ENCODE measurements at places on chromosomes 1 and 21.
A peak's percentile ranks its signal among the peaks of the same experiment; 100 is the strongest.

GRCh38 chr1:15153184-15153841 lies at the start of gene TMEM51:
Gene TMEM51 (plus strand): TSS chr1:15153747. CDS start chr1:15215088, 61,341 bp downstream.
- DNase-seq: no peak

DNA sequence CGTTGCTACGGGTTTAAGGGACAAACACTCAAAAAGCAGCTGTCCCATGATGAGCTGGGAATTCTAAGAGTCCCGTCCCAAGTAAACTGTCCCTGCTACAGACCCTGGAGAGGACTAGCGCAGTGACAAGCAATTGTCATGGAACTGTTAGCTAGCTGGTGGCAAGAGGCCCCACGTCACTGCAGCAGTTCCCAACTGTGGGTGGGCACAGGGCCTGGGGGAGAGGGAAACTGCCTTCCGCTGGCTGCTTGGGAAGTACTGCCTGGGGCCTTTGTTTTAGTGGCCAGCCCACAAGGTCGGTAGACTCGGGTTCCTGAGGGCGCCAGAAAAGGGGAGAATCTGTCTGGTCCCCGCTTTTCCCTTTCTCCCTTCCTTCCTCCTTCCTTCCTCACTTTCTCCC lies 97.4 kb downstream of the LACTBL1 start:
- no peak for DNase-seq

- no peak for DNase-seq
Measured at GRCh38 chr1:31943546-31944184, 5.5 kb upstream of the PTP4A2 start.

DNA sequence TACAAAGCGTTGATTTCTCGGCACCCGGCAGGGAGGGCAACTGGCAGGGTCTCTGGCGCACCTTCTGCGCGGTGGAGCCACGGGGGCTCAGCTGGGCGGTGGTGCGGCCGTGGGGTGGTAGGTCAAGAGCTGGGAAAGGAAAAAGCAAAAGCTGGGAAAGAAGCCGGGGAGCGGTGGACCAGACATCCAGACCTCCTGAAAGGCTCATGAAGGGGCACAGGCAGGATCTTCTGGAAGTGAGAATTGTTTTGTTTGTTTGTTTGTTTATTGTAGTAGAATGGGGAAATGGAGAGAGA lies 7.2 kb upstream of the RNU1-1 start:
- DNase-seq: no peak

- no peak for DNase-seq
Measured at GRCh38 chr21:44957901-44958451, 18.1 kb downstream of the SLX9 start.

GRCh38 chr1:169201084-169201619 lies 94.7 kb downstream of the ATP1B1 start:
- DNase-seq: peak; percentile 21

DNA sequence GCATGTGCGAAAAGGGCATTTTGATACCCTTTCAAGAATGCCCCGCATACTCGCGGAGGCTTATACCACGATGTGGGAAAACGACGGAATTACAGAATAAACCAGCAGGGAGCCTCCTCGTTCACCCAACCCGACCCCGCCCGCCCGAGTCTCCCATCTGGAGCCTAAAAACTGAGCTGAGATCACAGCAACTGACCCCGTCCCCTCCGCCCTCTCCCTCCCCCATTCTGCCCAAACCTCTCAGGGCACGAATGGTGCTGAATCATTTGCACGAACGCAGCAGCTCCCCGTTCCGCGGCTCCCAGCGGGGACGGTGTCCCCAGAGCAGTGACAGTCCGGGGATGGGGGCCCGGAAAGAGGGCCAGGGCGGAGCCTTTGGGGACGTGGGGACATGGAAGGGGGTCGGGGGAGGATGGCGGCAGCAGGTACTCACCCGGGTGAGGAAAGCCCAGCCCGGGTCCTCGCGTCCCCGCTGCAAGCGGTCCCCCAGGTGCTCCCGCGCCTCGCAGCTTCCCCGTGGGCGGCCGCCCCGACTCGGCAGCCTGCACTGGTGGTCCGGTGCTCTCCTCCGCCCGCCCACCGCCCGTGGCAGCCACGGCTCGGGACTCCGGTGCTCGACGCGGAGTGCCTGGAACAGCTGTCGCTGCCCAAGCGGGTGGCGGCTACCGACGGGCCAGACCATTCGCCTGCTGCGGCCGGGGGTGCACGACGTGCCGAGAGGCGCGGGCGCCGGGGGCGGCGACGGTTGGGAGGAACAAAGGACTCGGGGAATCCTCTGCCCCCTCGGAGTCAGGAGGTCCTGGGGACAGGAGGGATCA lies at the start of gene TTLL7:
TSS of gene TTLL7 (minus strand) at position 635 of the 818 bp plus-strand sequence. CDS start 46,921 bp downstream, outside the sequence.
- no peak for DNase-seq

GRCh38 chr1:114341299-114341698 lies 169.7 kb downstream of the TRIM33 start:
- no peak for DNase-seq

GRCh38 chr1:78279051-78279450 lies 211.7 kb upstream of the PTGFR start:
- DNase-seq: peak; percentile 82

GRCh38 chr1:248822148-248823032 lies 3.3 kb downstream of the SH3BP5L start:
- DNase-seq: no peak

DNA sequence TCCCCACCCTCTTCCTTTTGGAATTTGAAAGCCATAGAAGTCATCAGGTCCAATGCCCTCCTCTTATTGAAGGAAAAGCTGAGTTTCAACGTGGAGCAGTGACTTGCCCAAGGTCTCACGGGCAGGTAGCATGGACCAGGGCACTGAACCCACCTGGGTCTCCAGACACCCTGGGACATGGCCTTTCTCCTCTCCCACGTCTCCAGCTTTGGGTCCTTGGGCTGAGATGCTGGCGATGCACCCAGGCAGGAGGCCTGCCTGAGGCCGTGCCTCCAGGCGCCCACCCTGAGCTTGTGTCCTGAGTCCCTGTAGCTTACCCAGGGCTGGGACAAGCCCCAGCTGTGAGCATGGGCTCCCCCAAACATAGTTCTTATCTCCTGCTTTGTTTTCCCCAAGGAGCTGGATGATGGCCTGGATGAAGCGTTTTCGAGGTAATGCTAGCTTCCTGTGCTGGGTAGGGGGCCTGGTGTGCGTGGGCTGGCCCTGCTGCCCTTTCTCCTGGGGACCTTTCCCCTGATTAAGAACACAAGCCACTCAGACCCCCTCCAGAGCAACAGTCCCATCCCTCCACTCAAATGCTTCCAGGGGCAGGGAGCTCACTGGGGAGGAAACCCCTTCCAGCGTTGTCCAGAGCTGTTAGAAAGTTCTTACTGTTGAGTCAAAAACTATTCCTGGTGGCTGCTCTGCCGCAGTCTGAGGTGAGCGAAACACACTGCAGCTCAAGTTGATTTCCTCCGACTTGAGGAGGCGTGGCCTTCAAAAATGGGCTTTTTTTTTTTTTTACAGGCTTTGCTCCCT lies 21.6 kb downstream of the LDLRAP1 start:
- no peak for DNase-seq

DNA sequence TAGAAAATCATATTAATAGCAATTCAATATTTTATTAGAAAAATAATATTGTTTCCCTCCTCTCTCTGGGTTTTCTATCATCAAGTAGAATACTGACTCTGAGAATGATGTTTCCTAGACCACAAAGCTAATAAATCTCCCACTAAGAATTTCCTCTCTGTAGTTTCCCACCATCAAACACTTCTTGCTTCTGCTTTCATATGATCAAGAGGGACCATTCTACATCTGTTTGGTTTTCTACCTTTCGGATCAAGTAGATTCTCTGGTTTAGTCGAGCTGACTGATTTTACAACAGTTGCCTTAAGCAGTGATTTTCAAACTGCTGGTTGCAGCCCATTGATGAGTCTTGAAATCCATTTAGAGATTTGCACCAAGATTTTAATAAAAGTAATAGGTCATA lies 240.2 kb upstream of the PTBP2 start:
- no peak for DNase-seq

GRCh38 chr1:162161916-162162550 lies 92.5 kb downstream of the NOS1AP start:
- DNase-seq: peak; percentile 76

DNA sequence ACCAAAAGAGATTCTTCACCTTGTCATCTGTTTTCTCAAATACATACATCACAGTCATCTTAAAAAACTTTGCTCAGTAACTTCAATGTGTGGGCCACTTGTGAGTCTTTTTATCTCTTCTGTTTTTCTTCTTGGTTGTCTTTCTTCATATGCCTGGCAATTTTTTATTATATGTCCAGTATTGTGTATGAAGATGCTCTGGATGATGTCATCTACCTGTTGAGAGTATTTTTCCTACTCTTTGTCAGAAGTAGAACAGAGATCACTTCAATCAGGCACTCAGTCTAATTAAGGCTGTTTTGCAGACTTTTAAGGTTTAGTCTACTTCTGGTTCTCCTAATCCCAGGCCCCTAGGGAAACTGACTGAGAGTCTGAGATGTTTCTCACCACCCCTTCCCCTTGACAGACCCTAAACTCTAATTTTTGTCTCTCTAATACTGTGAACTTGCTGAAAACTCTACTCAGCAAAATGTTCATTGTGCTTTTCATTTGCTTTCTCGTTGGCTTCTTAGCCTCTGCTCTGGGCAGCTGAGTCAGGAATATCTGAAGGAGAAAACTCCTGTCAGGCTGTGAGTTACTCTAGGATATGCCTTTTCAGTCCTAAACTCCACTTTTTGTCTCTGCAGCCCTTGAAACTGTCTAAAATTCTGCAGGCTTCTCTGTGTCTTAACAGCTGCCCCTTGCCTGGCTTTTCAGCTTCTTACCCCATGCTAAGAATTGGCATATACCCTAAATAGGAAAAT lies 33.0 kb upstream of the DNAJC6 start:
- no peak for DNase-seq

DNA sequence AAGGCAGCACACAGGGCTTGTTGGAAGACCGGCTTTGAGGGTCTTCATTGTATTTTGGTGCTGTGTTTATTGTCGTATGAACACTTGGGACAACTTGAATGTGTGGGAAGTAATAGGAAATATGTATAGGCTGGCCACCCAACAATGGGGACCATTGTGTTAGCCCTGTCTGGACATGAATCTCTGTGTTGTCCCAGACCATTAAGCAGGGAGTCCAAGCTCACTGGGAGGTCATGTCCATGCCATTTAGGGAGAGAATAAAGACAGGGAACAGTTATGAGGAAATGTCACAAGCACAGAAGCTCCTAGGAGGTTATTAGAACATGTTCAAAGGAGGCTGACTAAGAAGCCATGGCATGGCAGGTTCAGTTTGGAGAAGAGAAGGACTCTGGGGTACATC lies 266.1 kb downstream of the KIF26B start:
- DNase-seq: no peak

DNA sequence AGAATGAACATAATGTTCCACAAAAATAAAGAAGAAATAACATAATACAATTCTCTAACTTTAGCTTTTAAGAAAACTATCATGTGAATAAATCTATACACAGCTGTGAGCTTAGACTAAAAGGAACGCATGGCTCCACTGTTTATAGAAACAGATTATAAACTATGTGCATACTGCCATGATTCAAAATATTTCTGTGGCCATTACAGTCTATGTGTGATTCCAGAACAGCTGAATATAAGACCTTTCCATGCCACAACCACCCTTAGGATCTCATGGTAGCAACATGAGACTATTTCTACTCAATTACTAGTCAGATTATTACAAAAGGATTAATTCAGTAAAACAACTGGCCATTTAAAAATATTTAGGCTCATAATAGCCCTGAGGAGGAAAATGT lies 3.9 kb downstream of the CHML start:
- DNase-seq: no peak

DNA sequence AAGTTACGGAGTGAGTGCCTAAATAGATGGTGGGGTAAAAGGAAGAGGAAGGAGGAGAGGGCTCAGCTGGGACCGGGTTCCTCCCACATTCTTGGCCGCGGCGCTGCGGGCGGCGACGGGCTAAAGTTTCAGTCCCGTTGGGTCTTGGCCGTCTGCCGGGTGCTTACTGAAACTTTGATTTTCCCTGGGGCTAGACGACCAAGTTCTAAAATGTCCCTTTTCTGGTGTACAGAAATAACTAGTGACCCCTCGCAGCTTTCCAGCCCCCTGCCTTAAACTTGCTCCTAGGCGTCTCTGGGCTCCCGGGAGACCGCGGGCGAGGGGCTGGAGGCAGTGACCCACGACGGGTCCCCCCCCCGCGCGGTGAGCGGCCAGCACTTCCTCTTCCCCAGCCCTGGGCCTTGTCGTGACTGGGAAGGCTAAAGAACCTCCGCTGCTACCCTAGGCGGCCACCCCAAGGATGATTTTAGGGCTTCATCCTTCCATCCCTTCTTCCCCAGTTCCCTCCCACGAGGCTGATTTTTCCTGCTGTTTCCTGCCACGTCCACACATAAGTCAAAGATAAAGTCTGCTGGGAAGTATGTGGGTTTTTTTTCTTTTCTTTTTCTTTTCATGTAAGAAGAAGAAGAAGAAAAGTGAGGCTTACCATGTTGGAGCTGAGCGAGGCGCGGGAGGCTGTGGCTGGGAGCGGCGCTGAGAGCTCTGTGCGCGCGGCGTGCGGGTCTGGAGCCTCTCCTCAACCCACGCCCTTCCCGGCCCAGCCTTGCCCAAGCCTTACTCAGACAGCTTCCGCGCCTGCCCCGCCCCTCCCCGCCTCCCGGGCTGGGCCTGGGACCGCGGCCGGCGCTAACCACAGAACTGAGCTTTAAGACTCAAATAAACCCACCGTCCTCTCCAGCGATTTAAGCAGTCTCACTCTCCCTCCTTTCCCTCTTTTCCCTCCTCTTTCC lies at the start of gene S100A11:
TSS of gene S100A11 (minus strand) at position 738 of the 950 bp plus-strand sequence. CDS start at position 649, 89 bp downstream.
- DNase-seq: no peak

GRCh38 chr1:229135773-229136172 lies 135.1 kb upstream of the RAB4A start:
- no peak for DNase-seq

- no peak for DNase-seq
Measured at GRCh38 chr1:40810927-40811326, 27.3 kb downstream of the KCNQ4 start.

- DNase-seq: no peak
Measured at GRCh38 chr1:207314816-207315215, 6.7 kb upstream of the CD55 start.

DNA sequence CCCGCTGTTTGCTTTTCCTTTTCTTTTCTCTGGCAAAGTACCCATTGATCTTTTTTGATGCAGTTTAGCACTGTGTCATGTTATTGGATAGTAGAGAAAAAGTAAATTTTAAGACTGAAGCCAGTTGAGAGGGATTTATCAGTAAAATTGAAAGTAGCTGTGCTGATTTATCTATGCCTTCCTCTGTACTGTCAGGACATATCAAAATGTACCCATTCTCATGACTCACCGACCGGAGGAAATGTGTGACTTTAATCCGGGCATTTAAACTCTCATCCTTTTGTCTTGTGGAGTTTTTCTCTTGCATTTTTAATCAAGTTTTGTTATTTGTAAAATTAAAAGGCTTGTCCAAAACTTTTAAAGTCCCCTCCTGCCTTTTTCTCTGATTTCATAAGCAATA lies 276.6 kb upstream of the FMN2 start:
- no peak for DNase-seq

- no peak for DNase-seq
Measured at GRCh38 chr1:228323401-228323800, 83.2 kb downstream of the TRIM11 start.

DNA sequence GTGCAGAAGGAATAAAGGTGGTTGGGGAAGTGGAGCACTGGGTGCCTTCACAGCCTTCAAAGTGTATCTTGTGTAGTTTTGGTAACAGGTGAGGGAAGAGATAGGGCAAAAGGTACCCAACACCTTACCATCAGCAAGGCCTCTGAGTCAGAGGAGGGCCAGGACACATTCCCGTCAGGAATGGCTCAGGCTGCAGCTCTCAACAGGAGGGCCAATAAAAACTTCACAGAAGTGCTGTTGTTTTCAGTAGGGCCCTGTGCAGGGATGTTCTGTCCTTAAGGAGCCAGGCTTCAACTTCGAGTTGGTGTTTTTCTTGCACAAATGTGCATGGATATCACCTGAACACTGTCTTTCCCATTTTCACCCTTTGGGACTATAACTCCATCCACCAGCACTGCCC lies 333.4 kb downstream of the ASTN1 start:
- no peak for DNase-seq

- DNase-seq: no peak
Measured at GRCh38 chr1:59687081-59687480, 127.7 kb upstream of the HOOK1 start.

Data from BJ (cell line).